NT2/D1 (cell line): ENCODE measurements at places on chromosomes 7 and 10.

GRCh38 chr10:10609379-10609955 lies 408.2 kb upstream of the CELF2 start:
- DNase-seq: no peak

GRCh38 chr7:105336009-105336408 lies 52.7 kb downstream of the SRPK2 start:
- no peak for DNase-seq

- no peak for DNase-seq
Measured at GRCh38 chr7:149772956-149773434, 393 bp downstream of the ZNF467 start.

GRCh38 chr10:89310056-89310893 lies 8.4 kb downstream of the IFIT2 start:
- DNase-seq: no peak

DNA sequence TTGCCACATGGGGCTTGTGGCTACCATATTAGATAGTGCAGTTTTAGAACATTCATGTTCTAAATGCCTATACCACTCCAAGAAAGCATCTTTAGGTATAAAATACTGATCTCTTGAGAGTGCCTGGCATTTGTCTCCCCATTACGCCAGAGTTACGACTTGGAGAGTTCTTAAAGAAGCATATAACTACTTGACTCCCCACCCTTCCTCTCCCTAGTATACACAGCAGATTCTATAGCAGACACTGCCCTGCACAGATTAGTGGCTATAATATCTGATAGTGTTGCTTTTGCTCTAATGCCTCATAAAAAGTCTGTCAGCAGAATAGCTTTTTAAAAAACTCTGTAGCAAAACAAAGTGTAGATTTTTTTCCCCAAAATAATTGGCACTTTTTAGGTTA lies 90.8 kb downstream of the ZMYND11 start:
- DNase-seq: no peak

GRCh38 chr7:8147760-8148463 lies 114.1 kb downstream of the ICA1 start:
- DNase-seq: no peak

DNA sequence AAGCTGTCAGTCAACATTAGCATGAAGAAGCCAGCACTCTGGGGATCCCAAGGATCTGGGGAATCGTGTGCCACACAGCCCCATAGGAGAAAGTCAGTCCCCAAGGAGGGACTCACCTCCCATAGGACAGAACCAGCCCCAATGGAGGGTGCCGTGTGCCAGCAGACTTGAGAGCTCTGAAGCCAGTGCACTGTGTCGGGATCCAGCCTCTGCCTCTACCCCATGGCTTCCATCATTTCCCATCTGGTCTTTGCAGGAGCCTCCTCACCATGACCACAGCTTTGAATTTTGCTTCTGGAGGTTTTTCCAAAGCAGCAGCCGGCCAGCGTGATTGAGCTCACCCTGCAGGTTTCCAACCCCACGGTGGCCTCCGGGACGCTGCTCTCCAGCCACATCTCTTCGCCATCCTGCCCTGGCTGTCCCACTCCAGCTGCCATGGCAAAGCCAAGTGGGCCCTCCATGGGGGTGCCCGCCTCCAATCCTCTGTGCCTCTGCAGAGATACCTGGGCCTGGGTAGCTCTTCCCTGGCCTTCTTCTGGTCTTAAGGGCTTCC lies 171.8 kb upstream of the SHH start:
- no peak for DNase-seq

- no peak for DNase-seq
Measured at GRCh38 chr10:18162021-18162627, 21.9 kb downstream of the CACNB2 start.

DNA sequence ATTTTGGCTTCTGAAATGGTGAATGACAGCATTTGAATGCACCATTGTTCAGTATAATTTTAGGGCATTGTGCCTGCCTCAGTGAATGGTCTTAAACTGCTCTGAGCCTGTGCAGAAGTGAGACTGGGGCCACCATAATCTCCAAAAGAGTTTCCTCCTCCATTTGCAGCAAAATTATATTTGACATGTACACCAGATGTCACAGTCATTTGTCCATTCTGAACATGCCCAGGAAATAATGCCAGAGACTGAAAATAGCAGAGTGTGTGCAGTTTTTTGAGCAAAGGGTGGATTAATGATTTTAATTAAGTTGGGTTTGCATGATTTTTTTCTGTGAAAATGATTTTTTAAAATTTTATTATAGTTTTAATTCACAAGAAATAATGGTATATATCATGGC lies 26.4 kb upstream of the SLC35B4 start:
- no peak for DNase-seq

GRCh38 chr7:157405914-157406810 lies 69.4 kb downstream of the DNAJB6 start:
- no peak for DNase-seq

DNA sequence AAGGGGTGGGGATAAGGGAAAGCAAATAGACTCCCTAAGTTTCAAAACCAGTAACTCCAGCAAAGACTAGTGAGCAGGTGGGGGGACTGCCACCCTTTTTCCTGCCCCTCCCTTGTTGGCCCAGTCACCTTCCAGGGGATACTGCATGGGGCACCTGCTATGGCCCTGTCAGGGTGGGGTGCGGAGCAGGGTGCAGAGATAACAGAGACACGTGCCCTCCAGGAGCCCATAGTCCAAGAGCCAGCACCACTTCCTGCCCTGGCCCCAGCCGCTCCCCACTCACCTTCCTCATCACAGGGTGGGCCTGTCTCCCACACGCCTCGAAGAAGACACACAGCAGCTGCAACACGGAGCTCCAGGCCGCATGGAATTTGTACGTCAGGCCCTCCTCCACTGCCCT lies 20.6 kb downstream of the RRP12 start:
- DNase-seq: no peak

- DNase-seq: no peak
Measured at GRCh38 chr10:3355536-3355935, 183.0 kb upstream of the PITRM1 start.

DNA sequence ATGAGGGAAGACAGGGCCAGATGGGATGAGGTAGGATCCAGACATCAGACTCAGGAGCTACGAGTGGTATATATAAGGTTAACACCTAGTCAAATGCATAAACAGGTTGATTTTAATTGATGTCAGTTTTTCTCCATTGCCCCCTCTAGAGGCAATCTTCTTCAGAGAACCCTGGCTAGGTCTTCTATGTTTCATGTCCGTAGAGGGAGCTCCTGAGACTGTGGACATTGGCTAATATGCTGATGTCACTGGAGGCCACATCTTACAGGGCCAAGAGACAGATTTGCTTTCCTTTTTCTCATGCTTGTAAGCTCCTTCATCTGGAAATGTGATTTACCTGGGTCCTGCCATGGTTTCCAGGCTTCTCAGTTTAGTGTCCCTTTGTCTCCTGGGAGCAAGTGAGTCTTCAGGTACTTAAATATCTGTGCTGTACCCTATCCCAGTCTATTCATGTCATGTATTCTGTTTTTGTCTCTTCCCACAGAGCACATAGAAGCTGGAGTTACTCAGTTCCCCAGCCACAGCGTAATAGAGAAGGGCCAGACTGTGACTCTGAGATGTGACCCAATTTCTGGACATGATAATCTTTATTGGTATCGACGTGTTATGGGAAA lies 161.6 kb upstream of the PRSS1 start:
- no peak for DNase-seq

DNA sequence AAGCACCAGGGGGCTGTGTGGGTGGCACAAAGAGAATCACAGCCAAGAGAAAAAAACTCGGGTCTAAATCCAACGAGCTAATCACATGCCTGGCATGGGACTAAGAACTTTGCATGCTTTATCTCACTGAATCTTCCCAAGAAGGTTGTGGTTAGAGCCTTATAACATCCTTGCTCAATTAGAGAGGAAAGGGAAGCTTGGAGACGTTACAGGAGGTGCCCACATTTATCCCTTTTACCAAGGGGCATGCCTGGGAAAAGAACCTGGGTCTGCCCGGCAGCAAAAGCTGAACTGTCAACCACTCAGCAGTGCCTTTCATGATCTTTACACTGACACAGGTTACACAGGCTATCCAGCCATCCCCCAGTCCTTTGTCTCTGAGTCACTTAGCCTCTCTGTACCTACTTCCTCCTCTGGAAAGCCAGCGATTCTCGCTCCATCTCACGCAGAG lies 190.1 kb downstream of the PRPF18 start:
- DNase-seq: no peak
